ENCODE measurements at places on chromosomes 4 and X.

- no peak for DNase-seq
These were observed 363.5 kb upstream of the EMCN start for GRCh38 chr4:100881283-100881682.

GRCh38 chrX:118964252-118964651, 10.2 kb upstream of the LONRF3 start:
- DNase-seq = no peak

DNA sequence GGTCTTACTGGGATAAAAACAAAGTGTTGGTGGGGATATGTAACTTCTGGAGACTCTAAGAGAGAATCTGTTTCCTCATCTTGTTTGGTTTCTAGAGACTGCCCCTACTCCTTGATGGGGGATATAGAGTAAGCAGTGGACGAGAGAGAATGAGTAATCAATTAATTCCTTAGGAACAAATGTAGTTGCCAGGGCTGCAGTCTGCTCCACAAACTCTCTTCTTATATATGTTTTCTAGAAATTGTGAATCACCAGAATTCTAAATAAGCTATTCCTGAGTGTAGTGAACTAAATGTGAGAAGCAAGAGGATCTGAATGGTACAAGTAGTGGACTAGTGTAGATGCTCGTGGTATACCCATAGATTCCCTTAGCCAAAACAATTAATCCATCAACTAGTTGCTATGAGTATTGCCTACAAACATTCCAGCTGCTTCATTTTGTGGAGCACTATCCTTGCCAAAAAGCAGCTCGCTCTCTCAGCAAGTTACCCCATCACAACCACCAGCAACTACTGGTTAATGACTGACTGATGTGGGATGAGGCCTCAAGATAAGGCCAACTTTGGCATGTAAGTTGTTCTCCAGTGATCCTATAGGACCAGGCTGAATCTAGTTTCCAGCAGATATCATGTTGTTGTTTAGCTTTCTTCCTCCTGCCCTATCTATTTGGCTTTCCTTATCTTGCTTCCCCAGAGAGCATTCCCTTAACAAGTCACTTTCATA, 273.0 kb downstream of the SLC7A11 start:
- no peak for DNase-seq

GRCh38 chr4:76688619-76689144, 209.3 kb downstream of the SOWAHB start:
- no peak for DNase-seq

DNA sequence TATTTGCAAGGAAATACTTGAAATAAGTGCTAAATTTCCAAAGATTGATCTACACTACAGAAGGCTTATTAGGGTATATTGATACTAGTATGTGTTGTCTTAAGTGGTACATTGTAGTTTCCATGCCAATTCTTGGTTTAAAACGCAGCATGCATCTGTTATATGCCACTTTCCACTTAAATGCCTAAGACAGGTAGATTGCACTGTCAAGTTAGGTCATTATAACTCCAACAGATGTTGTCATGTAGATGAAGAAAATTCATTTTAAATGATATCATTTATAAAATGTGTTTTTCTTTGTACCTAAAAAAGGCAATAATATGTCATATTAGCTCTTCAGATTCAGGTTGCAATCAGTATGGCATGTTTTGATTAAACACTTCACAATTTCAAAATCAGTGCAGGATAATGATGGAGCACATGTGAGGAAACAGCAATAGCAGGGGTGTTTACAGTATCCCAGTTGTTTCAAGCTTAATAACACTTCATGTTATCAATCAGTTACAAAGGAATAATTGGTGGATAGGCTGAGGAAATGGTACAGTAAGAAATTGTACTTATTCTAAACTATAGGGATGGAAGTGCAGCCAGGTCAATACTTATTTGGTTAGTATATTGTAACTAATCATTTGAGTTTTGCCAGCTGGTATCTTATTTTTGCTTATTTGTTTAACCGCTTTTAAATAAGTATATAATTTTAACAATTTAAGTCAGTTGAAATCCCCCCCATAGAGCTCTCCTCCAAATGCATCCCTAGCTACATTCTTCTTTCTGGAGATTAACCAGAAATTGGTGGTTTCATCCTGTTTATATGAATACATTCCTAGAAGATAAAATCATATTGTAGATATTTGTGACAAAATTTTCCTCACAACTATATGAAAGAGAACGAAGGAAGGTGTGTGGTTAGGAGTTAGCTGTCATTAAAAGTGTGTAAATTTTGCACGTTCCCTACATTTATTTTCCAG, 454.4 kb upstream of the ATOH1 start:
- no peak for DNase-seq

DNA sequence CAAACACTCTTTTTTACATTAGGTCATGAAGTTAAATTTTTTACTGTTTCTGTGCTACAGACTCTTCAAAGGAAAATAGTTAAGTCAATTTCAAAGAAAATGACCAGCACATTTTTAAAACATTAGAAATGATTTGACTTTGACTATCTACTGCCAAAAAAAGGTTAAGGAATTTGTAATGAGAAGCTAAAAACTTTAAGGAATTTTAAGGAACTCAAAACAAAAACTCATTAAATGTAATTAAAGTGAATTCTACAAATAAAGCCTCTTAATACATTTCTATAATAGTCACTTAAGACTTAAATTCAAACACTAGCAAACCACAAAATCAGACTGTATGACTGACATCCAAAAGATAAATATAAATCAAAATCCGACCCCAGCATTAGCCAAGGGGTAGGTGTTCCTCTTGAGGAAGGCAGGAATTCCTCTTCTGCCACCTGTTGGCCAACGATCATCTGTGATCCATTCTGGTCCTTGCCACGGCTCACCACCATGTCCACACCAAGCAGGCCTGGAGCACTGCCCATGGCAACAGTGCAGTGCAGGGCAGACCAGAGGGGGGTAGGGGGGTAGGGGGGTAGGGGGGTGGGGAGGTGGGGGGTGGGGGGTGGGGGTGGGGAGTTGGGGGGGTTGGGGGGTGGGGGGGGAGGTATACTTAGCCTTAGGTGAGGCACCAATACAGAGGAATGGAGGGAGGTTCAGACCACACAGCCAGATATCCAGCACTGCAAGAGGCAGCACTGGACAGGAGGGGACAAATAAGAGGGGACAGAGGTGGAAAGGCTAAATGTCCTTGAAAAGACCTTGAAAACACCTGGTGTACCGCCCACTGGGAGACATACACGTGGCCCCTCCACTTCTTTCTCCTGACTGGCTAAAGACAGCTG, 287.4 kb downstream of the CHIC1 start:
- peak; percentile 29 for DNase-seq

DNA sequence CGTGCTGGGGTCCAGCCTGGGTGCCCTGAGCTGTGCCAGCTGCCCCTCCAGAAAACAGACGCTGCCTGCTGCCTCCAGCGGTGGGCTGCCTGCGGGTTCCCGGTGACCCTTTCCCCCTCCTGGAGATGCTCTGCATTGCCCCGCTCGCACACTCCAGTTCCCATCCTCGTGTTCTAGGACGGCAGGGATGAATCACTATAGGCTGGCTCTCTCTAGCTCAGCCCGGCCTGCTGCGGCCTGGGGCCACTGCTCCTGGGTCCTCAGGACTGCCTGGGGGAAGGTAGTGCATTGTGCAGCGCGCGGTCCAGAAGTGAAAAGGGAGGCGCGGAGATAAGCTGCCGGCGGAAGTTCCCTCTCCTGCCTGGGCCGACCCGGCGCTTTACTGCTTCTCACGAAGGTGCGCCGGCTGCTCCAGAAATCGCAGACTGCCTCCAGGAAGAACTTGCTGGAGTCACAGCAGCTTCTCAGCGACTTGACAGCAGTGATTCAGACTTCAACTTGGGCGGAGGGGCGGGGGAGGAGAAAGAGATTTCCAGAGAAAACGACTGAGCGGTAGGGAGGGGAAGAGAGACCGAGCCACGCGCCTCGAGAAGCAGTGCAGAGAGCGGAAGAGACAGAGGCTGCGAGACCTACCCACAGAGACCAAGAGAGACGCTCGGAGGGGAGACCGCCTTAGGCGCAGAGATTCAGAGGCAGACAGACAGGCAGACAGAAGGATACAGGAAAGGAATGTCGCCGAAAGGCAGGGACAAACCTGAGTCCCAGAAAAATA, 6.7 kb upstream of the MSX1 start:
- DNase-seq = peak; percentile 69

DNA sequence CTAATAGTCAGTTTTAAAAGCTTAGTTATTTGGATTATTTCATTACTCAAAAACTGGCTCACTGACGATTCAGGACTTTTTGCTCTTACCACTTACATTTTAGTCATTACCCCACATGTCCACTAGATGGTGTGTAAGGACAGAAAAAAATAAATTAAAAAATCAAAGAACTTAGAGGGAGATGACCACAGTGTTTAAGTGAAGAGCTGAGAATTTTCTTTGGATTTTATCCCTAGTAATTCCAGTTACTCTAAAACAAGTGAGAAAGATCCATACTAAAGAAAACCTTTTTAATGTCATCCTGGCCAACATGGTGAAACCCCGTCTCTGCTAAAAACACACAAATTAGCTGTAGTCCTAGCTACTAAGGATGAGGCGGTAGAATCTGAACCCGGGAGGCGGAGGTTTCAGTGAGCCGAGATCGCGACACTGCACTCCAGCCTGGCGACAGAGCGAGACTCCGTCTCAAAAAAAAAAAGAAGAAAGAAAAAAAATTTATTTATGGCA, 26.4 kb upstream of the TMPRSS11B start:
- peak; percentile 32 for DNase-seq

DNA sequence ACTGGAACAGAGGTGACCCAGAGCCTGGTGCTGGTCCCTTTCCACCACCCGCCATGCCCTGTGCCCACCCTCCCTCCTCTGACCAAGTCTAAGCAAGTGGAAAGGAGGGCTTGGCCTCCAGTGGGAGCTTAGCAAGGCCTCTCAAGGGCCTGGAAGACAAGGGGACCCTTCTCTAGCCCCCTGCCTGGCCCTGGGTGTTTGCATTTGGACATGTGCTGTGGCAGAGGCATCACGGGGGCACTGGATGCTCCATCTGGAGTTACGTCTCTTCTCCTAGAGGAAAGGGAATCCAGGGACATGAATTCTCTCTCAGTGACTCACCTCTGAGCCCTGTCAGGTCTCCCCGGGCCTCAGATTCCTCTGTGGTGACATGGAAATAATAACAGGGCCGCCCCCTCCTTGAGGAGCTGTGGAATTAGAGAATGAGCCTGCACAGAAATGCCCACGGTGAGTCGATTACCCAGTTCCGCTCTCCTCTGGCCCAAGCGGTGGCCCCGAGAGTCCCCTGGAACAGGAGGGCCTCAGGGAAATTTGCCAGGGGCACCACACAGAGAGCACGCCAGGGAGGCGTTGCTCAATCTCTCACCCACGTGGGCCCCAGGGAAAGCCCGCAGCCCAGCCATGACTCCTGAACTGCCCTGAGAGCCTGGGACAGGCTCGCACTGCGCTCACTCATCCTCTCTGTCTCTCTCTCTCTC, 189.6 kb downstream of the BCOR start:
- DNase-seq = no peak

DNA sequence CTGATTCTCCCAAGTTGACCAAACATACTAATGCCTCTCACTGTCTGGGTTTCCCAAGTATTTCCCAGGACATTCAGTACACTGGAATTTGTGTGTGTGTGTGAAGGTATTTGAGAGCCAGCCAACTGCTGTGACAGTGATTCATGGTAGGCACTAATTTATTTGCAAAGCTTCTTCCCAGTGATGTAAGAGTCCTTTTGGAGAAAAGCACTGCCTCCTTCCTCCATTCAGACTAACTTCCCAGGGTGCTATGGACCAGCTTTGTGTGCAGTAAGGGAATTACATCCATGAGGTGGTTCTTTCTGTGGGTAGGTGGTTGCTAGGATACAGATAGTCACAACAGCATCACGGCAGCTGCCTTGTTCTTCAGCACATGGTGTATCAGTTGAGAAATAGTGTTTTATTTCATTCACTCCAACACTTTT, 8.7 kb downstream of the EGF start:
- no peak for DNase-seq

DNA sequence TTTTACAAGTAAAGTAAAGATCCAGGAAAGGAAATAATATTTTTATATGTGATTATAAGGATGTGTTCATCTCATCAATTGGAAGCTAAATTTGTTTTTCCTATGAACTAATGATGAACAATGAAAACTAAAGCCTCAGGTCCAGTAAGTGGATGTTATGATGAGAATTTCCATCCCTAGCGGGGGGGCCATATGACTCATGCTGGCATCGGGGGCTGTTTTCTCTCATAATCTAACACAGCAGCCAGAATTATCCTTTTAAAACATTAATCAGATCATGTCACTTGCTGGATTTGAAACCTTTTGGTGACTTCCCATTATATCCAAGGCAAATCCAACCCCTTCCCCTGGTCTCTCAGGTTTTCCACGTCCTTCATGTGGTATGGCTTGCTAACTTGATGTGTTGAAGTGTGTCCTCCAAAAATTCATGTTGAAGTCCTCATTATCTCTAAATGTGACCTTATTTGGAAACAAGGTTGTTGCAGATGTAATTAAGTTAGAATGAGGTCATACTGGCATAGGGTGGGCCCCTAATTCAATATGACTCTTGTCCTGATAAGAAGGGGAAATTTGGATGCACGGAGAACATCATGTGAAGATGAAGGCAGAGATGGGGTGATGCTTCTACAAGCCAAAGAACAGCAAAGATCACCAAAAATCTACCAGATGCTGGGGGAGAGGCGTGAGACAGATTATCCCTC, 96.8 kb downstream of the AKAP4 start:
- no peak for DNase-seq

GRCh38 chr4:3783693-3784306, 17.6 kb downstream of the ADRA2C start:
- DNase-seq = peak; percentile 78

- no peak for DNase-seq
These were observed 24.4 kb upstream of the ZFX start for GRCh38 chrX:24125028-24125612.

GRCh38 chr4:172168888-172169287, 355.7 kb downstream of the GALNTL6 start:
- DNase-seq = no peak

- DNase-seq = no peak
These were observed 11.2 kb upstream of the ZNF185 start for GRCh38 chrX:152886716-152887115.

GRCh38 chrX:75603833-75604232, 81.0 kb upstream of the ZDHHC15 start:
- DNase-seq = no peak

DNA sequence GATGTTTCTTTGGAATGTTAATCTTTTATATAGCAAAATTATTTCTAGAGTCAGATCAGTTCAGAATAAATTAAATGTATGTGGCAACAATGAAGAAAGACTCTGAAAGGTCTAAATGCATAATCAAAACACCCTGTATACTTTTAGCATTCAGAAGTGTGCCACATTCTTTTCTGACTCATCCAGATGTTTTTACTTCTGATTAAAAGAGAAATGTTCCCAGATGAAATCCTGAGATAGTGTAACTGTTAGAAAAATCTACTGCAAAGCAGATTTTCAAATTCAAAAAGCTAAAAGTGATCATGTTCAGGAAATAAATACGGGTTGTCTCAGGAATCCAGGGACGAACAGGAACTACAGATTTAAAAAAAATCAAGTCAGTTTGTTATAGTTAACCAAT, 241.4 kb downstream of the GRIA3 start:
- DNase-seq = no peak

- DNase-seq = no peak
These were observed 16.9 kb downstream of the STAP1 start for GRCh38 chr4:67575232-67576058.
